Hepatocyte (in vitro differentiated cells): ENCODE measurements at places on chromosomes 6 and 20. TPM values are rescaled to one million over a fixed set of nuclear protein-coding genes. Genes with fewer than 3 reads are reported as not detected.

DNA sequence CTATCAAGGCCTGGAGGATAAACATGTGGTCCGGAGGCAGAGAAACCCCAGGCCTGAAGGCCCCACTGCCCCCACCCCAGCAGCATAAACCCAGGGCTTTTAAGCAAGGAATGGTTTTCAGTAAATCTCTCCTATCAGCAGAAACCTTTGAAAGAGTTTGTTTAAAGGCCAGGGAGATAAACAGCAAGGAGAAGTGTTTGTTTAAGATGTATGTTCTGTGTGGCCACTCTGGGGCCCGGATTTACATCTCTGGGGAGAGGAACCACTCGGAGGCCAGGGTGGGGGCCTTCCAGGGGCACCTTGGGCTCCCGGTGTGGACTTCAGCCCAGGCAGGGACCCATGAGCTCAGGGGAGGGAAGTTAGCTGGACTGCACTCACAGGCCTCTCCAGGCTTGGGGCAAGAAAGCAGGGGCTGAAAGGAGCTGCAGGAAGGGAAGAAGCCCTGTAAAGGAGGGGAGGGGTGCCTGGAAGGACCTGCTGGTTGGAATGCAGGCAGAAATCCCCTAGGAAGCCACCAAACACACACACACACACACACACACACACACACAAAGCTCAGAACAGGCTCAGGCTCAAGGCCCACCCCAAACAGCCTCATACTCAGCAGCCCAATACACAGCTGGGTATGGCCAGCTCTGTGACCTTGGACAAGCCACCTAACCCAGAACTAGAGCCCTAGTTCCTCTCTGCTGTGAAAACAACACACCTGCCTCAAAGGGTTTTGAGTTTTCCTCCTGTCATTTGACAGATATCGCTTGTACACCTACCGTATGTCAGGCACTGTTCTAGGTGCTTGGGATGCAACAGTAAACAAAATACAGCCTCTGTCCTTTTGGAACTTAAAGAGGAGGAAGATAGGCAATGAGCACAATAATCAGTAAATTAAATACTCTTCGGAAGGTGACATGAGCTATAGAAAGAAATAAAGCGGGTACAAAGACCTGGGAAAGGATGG is 26.2 kb upstream of the FOXP4 start:
- DNase-seq = peak; percentile 91

The CLDN20 gene
- not detected in 2 replicates for total RNA-seq

DNA sequence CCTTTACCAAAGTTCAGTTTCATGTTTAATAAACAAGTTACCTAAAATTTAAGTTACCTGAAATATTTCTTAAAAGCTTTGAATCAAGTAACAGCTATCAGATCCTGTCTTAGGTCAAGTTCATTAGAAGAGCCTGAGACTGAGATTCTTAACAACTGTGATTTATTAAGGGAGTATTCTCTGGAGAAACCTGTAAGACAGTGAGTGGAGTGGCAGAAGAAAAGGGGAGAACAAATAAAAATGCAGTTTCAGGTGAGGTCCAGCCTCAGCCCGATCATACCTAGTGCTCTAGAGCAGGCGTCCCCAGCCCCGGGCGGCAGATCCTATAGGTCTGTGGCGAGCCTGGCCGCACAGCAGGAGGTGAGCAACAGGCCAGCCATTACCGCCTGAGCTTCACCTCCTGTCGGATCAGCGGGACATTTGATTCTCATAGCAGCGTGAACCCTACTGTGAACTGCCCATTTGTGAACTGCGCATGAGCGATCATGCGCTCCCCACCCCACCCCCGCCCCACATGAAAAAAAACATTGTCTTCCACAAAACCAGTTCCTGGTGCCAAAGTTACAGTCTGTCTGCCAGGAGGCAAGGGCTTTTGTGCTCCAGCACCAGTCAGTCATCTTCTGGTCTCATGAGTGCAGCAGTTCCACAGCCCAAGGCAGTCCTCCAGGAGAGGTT is 59.2 kb upstream of the ADGRB3 start:
- peak; percentile 50 for DNase-seq

DNA sequence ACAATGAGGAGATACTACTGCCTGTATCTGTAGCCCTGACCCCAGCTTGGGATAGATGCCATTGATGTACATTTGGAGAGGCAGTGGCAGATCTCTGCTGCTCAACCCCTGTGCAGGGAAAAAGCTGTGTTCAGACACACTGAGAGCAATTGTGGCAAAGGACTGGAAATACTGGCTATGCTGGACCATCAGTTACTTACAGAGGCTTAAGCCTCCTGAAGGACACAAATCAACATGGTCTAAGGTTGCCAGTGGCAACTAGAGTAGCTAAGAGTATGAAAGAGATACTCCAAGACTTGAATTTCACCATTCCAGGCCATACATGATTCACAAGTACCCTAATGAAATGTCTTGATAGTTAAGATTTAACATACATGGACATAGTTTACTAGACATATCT is 32.4 kb upstream of the ENPP4 start:
- DNase-seq = no peak

The TBX18 gene
- 1.3 and 2.0 TPM in 2 replicates for total RNA-seq

DNA sequence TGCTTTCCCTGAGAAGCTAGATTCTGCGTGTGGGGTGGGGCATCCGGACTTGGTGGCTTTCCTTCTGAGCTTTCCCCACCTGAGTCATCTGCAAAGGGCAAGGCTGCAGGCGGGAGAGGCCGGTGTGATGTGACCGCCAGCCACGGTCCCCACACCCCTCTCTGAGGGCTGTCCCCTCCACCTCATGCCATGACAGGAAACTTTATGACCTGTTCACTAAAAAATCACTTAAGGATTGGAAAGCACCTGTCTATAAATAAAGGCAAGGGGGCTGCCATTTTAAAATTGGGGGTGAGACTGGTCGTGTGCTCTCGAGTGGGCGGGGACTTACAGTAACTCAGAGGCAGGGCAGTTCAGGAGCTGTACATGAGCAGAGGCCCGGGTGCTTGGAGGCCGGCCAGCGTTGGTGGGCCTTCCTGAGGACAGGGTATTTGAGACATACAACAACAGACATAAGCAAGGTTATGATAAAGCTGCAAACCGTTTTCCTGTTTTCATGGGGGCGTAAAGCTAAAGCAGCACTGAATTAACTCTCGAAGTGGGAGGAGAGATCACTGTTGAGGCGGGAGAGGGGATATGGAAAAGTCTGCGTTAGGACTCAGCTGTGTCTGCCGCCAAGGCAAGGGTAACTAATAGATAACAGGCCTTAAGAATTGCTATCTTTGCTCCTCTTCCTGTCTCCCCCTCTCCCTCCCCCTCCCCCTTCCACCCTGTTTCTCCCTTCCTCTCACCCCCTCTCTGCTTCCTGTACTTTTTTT is 16.1 kb upstream of the SERPINB1 start:
- peak; percentile 58 for DNase-seq

DNA sequence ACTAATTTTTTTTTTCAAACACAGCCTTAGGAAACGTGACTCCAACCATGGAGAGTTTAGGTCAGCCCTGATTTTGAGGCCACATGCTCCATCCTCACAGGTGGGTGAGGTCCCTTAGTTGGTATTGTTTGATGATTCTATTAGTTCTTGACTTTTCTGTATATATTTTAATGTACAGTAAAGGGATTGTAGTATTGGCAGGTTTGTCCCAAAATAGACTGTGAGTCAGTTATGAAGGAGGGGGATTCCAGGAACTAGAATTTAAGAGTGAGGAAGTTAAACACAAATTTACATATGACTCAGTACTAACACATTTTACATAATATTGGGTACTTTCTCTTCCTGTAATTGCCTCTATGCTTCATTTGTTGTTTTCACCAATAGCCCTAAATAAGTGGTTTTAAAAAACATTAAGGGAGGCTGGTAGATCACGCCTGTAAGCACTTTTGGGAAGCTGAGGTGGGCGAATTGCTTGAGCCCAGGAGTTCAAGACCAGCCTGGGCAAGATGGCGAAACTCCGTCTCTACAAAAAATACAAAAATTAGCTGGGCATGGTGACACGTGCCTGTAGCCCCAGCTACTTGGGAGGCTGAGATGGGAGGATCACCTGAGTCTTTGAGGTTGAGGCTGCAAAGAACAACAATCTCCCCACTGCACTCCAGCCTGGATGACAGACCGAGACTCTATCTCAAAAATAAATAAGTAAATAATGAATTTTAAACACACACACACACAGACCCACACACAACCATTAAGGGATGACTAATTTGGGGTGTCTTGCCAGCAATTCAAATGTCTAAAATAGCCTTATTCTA is 81.8 kb downstream of the SGK1 start:
- no peak for DNase-seq

DNA sequence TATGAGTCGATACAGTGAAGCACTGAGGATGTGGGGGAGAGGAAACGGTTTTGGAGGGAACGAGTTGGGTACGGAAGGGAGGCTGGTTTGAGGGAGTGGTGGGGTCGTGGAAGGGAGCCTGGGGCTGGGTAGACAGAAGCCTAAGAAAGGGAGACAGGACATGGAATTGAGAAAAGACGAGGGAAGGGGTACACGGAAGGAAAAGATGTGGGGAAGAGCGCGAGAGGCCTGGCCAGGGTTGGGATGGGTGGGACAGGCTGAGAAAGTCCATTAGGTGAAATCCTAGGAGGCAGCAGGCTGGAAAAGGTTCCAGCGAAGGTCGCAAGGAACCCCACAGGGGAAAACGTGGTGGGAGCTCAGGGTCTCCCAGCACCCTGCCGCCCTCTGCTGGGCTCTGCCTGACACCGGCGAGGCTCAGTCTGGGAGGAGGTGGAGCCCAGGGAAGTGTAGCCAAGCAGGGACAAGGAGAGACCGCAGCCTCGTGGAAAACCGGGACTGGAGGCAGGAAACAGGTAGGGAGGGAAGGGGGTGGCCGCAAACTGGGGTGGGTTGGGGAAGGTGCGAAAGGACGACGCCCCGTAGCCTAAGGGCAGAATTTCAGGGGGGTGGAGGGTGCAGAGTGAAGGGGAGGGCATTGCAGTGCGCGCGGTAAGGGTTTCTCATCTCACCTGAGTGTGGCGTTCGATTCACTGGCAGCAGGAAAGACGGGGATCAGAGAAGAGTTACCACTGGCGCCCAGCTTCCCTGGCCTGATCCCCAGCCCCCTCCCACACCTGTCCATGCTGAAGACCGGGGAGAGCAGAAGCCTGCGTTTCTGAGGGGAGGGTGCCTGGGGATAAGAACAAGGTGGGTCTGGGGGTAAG is 4.3 kb downstream of the GABBR1 start:
- DNase-seq = peak; percentile 91

The ADGRF5 gene
- total RNA-seq = 1.8 and 2.0 TPM in 2 replicates

The EPM2A gene
- 6.4 and 9.3 TPM in 2 replicates for total RNA-seq

The CD24 gene
- 560 and 576 TPM in 2 replicates for total RNA-seq

The SEMG2 gene
- not detected in 2 replicates for total RNA-seq

The TPMT gene
- total RNA-seq = 12.9 and 15.5 TPM in 2 replicates

The ULBP1 gene
- total RNA-seq = 0.27 and 0.28 TPM in 2 replicates

The OXT gene
- total RNA-seq = 0.92 TPM in 1 of 2 replicates, not detected in the other

DNA sequence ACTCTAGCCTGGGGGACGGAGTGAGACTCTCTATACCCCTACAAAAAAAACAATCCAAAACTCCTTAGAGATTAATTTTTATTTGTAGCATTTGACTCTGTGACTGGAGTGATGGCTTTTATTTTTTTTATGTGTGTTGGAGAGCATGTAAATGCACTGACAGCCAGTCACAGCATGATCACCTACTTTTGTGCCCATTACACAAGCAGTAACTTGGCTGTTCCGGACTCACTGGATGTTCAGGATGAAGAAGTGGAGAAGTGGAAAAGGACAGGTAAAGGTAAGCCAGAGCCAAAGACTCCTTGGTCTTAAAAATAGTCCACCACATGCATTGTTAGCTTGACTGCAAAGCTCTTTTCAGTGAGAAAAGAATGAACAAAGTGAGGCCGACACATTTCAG is 222.6 kb downstream of the FOXC1 start:
- no peak for DNase-seq

The LPA gene
- total RNA-seq = 1.1 and 1.4 TPM in 2 replicates

DNA sequence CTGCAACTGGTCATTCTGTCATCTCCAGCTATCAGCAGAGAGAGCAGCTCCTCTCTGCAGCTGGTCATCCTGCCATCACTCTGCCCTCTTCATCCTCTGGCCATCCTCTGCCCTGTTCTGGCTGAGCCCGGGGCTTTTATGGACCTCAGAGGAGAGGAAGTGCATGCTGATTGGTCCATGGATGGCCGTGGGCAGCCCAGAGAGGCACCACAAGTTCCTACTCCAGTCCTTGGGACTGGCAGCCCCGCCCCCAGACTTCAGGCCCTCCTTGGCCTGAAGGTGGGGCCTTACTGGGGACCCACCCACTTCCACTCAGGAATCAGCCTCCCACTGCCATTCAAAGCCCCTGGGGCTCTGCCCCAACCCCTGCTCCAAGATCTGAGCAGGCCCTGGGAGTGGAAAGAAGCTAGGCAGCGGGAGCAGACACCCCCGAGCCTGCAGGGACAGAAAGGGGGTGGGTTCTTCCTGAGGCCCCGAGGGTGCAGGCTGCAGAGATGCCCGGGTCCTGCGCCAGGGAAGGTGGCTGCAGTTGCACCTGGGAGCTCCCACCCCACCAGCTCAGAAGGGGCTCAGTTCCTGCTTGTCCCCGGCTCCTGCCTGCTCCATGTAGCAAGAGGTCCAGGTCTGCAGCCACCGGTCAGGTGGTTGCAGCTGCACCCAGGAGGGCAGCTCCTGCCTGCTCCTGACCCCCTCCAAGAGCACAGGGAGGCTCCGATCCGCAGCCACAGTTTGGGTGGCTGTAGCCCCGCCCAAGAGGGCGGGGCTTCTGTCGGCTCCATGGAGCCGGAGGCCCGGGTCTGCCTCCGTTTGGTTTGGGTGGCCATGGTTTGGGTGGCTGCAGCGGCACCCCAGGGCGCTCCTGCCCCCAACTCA is 34.1 kb upstream of the HMGA1 start:
- DNase-seq = no peak

The BPIFA1 gene
- total RNA-seq = not detected in 2 replicates

- no peak for DNase-seq
Observed at GRCh38 chr6:122075084-122075838, 324.2 kb upstream of the HSF2 start.

GRCh38 chr6:79571030-79571367 is 33.8 kb upstream of the LCA5 start:
- DNase-seq = no peak

GRCh38 chr6:34084591-34085290 is 61.1 kb downstream of the GRM4 start:
- no peak for DNase-seq

- peak; percentile 79 for DNase-seq
Observed at GRCh38 chr6:17865798-17866725, 121.4 kb downstream of the KIF13A start.

The SIRPB2 gene
- total RNA-seq = not detected in 2 replicates

DNA sequence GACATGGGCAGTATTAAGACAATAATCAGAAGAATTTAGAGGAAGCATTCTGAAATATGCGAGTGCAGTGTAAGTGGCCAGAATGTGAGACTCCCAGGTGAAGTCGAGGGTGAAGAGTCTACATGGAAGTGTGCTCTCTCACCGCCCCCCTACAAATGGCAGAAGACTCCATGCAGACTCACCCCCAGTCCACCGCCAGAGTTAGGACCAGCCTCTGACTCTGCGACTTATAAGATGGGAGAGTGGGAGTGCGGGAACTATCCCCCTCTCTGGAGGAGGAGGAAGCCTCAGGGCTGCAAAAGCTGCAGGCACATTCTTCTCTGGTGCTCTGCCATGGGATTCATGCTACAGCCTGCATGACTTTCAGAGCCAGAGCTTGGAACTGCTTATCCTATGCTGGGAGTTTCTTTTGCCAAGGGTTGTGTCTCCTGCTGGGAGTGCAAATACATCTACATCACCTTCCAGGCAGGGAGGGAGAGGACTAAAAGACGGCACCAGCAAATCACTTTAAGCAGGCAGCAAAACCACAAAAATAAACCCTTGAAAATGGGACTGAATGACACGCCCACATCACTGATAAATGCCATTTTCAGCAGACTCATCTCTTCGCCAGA is 206.7 kb upstream of the SULF2 start:
- DNase-seq = no peak
